ENCODE measurements at places on chromosomes 5 and 9.

GRCh38 chr5:112263469-112263868, 155.6 kb downstream of the EPB41L4A start:
- no peak for DNase-seq

- no peak for DNase-seq
Observed at GRCh38 chr5:115553082-115553481, 8.5 kb upstream of the FEM1C start.

DNA sequence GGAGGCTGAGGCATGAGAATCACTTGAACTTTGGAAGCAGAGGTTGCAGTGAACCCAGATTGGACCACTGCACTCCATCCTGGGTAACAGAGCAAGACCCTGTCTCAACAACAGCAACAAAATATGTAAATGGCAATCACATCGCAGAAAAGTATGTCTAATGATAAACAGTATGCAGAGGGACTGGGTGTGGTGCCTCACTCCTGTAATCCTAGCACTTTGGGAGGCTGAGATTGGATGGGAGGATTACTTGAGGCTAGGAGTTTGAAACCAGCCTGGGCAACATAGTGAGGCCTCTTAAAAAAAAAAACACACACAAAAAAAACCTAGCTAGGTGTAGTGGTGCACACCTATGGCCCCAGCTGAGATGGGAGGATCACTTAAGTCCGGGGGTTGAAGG, 40.3 kb downstream of the HSDL2 start:
- DNase-seq = no peak

- DNase-seq = no peak
Observed at GRCh38 chr5:79050498-79050897, 19.0 kb downstream of the DMGDH start.

GRCh38 chr5:51382521-51383130, 622 bp upstream of the ISL1 start:
- no peak for DNase-seq

GRCh38 chr5:593511-593910, 18.6 kb upstream of the CEP72 start:
- DNase-seq = no peak
